ENCODE measurements at places on chromosomes 4 and X. TPM values are rescaled to one million over a fixed set of nuclear protein-coding genes. Genes with fewer than 3 reads are reported as not detected.

OTUD6A gene
- total RNA-seq: 0.17 TPM

JAKMIP1 gene
- total RNA-seq: 4.4 TPM

SLIT2 gene
- 11.7 TPM for total RNA-seq

CYLC1 gene
- total RNA-seq: not detected

PPEF2 gene
- not detected for total RNA-seq

SHISA3 gene
- 2.2 TPM for total RNA-seq

CT45A3 gene
- not detected for total RNA-seq

RHOXF1 gene
- total RNA-seq: not detected

UGT2B10 gene
- total RNA-seq: not detected

PRKG2 gene
- 1.2 TPM for total RNA-seq

CITED1 gene
- 2.2 TPM for total RNA-seq

USP17L11 gene
- not detected for total RNA-seq

SORBS2 gene
- 73.0 TPM for total RNA-seq

SLC34A2 gene
- total RNA-seq: 3.4 TPM

All from H1 (cell line).